ENCODE measurements at places on chromosomes 3 and 15.

DNA sequence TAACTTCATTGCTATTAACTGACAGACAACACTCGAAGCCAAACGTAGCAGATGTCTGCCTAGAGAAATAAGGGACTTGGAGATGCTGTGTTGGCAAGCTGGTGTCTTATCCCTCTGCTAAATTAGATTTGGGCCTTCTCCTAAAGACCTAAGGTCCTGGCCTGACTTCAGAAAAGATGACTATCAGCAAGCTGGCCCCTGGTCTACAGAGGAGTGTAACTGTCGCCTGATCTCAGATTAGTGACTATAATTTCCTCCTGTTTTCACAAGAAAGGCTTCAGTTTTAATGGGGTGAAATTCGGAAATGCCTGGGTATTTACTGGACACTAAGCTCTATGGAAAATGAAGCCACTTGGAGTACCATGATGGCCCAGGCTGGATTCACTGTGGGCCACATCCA, 53.1 kb upstream of the SLC7A14 start:
- DNase-seq, result no peak

GRCh38 chr3:116939550-116939949, 230.0 kb downstream of the TUSC7 start:
- no peak for DNase-seq

DNA sequence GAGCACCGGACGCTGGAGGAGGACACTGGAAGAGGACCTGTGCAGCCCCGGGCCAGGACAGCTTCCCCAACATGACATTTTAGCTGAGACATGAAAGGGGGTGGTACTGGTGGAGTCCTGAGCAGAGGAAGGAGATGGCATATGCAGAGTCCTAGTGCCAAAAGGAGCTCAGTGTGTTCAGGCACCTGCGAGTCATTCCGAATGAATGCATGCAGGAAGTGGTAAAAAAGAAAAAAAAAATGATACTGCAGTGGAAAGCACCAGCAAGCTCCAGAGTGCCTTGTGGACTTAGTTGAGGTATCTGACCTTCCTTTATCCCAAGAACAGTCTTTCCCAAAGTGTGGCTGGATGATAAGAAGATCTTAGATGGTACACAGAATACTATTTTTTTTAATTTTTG, 6.6 kb upstream of the ZNF148 start:
- no peak for DNase-seq

DNA sequence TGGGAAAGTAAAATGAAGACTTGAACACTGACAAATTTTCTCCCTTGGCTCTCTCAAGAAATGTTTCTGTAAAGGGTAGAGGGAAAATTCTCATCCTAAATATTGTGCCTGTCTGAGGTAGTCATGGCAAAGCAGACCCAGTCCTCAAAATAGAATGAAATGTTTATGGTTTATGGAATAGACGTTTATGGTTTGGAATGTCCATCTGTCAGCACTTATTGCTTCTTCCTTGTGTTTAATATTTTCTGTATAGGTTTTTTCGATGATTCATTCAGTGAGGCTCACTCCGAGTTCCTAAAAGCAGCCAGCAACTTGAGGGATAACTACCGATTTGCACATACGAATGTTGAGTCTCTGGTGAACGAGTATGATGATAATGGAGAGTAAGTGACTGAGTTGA, 13.9 kb downstream of the ELL3 start:
- DNase-seq, result no peak

- no peak for DNase-seq
These were observed 347.4 kb downstream of the FEZF2 start for GRCh38 chr3:62025913-62026312.

- DNase-seq, result no peak
These were observed 27.6 kb downstream of the KPNA4 start for GRCh38 chr3:160537729-160538128.

- no peak for DNase-seq
These were observed 3.7 kb downstream of the CHST13 start for GRCh38 chr3:126527455-126528211.

DNA sequence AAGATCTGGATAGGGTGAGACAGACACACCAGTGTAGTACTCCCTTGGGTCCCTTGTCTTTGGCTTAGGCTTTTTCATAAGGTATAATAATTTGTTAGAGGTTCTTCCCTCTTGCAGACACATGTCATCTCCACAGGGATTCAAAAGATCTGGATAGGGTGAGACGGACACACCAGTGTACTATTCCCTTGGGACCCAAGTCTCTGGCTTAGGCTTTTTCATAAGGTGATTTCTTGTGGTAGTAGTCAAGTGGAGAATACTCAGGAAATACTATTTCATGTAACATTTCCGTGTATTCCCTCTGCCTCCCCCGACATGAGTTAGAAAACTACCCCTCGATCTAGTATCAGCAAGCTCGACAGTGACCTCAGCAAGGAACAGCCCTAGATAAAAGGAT, 954 bp upstream of the MAPKBP1 start:
- DNase-seq, result no peak

DNA sequence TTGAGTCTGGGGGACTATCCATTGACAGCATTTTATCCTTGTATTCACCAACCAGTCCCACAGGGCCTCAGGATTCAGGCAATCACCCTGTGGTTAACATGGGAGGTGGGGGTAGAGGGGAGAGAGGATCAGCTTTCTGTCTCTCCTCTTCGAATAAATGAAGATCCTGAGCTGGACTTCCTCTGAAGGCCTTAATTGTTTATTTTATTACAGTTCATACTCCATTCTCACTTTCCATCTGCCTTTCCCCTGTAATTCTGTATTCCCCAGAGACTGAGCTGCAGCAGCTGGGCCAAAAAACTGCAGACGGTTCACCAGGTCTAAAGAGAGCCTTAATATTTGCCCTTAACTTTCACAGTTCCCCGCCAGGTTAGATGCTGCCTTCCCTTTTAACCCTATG, 11.9 kb downstream of the TAGLN3 start:
- DNase-seq, result no peak

DNA sequence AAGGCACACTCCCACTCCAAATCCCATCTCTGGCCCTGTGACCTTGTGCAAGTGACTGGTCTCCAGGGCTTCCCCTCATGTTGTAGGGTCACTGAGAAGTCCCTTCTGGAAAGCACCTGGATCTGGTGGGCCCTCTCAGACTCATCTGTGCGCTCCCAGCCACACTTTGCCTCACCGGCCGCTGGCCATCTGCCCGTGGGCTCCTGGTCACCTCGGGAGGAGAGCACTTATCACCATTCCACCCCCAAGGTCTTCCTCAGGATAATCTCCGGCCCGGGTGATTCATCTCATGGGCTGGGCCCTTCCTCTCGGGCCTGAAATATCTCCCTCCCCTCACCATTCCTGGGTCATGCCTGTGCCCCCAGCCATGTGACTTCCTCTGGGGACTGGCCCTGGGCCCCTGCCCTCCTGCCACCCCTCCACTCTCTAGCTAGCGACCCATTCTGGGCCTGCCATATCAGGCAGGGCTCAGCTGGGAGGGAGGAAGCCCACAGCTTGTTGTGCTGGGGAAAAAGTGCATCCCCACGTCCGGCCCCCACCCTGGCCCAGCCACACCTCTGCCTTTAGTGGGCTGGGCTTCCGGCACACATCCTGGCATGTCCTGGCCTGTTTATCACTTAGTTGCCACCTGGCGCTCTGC, 10.6 kb upstream of the WNT7A start:
- DNase-seq, result no peak

- no peak for DNase-seq
These were observed 2.6 kb downstream of the TNIK start for GRCh38 chr3:171457607-171458061.

GRCh38 chr3:10596746-10597448, 91.5 kb upstream of the ATP2B2 start:
- DNase-seq, result no peak

GRCh38 chr3:83948771-83949170, 1010.0 kb upstream of the CADM2 start:
- DNase-seq, result no peak

GRCh38 chr15:83549623-83550022, 102.5 kb downstream of the SH3GL3 start:
- no peak for DNase-seq

DNA sequence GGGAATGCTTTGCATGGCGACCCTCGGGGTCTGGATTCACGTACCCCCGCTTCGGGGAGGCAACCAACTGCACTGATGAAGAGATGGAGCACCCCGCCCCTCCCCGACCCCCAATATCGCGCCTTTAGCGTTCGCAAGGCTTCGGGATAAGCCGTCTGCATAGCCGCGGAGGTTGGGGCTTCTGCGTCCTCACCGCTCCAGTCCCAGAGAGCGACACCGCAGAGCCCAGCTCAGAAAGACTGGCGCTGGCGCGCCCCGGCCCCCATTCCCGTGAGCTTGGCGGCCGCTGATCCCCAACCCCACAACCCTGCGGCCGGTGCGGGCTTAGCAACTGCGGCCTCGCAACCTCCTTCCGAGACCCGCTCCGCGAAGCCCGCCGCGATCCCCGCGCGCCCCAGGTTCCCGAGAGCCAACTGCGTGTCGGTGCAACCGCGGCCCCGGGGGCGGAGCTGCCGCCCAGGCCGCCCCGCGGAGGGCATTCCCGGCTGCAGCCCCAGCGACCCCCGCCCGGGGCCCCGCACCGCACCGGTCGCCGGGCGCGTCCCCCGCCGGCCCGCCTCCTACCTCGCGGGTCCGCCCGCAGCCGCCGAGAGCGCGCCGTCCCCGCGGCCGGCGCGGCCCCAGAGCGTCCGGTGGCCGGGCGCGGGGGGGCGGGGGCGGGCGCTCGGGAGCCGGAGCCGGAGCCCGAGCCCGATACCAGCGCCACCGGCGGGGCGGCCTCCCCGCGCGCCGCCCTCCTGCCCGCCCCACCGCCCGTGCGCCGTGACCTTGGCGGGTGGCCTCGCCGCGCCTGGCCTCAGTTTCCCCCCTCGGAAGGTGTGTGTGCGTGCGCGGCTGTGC, 79.5 kb downstream of the IQSEC1 start:
- no peak for DNase-seq

DNA sequence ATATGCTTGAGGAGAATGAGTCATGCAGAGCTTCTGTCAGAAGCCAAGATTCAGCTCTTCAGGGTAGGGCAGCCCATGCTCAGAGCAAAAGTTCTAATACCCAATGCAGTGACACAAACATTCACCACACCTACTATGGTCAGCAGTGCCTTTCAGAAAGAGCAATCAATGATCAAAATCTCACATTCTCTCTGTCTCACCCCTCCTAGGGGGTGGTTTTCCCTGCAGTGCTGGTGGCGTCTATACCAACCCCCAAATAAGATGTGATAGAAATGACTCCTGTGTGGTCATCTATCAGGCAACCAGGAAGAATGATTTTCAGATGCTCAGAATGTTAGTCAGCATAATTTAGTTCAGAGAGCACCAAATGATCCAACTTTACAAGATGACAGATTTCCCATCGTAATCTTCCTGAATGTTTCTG, 385.3 kb downstream of the NTRK3 start:
- DNase-seq, result no peak

DNA sequence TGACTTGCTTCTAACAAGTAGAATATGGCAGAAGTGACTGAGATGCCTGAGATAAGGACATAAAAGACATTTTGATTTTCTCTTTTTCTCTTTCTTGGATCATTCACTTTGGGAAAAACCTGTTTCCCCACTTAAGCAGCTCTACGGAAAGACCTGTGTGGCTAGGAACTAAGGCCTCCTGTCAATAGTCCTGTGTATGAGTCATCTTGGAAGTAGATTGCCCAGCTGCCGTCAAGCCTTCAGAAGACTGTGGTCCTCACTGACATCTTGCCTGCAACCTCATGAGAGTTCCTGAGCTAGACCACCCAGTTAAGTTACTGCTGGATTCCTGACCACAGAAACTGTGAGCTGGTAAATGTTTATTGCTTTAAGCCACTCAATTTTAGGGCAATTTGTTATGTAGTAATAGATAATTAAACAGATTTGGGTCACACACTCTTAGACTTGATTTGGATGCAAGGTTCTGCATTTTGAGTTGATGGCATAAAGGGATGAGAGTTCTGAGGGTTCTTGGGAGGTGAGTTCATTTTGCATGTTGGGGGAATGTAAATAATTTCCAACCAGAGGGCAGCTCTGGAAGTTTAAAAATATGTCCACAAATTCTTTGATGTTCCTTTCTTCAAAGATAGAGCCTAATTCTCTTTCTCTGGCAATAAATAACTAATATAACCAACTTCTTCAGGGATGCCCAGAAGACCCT, 229.2 kb downstream of the SQOR start:
- DNase-seq, result no peak

DNA sequence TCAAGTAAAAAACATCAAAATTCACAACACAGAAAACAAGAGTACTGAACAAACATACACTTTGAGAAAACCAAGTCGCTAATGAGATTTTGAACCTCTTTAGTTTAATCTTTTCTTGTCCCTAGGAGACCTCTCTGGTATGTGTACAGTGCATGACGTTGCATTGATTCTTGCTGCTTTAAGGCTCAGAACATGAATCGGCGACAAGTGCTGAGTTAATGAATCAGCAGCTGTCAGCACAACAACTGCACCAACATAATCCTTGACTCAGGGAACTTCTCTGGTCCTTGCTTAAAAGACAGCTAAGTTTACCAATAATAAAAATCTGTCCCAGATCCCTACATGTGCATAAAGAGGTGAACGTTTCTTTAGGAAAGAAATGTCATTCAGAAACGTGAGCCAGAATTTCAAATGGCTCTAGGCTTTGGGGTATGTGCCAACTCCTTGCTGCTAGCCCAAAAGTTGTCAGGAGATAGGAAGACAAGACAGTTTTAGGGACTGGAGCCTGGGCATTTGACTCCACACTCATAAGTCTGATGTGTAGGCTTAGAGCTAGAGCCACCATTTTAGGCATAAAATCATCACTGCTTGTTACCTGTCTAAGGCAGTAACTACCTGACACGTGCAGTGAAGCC, 86.9 kb downstream of the IL5RA start:
- no peak for DNase-seq

GRCh38 chr15:58830556-58830955, 59.5 kb downstream of the MINDY2 start:
- no peak for DNase-seq

GRCh38 chr3:105785803-105786202, 83.0 kb downstream of the CBLB start:
- DNase-seq, result no peak

DNA sequence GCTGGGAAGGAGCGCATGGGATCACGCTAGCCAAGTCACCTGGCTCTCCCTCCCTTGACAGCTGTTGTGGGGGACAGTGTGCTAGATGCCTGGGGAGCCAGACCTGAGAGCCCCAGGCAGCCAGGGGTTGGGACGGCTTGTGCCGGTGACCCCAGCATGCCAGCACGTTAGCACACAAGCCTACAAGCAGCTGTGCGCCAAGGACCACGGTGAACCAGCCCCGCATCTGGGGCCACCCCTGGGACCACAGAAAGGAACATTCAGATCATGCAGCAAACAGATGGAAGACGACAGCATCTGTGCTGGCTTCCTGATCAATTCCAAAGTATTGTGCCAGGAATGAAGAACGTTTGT, 64.8 kb downstream of the NTRK3 start:
- DNase-seq, result no peak

DNA sequence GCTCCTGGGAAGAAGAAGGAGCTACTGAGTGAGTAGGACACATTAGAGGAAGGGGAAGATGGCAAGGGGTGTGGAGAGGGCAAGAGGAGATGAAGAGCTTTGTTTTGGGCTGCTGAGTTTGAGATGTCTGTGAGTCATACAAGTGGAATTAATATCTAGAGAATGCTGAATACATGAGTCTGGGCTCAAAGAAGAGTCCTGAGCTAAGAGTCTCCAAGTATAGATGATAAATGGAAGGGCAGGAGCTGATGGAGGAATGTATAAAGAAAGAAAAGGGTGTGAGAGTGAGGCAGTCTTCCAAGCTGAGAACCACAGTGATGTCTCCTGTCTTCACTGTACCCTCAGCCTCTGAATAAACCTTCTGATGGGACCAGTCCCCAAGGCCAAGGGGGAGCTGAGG, 205.5 kb upstream of the MRPL3 start:
- DNase-seq, result no peak
